Natural killer cell (primary cell): ENCODE measurements at places on chromosomes 1 and 21. TPM values are rescaled to one million over a fixed set of nuclear protein-coding genes. Genes with fewer than 3 reads are reported as not detected.

DNA sequence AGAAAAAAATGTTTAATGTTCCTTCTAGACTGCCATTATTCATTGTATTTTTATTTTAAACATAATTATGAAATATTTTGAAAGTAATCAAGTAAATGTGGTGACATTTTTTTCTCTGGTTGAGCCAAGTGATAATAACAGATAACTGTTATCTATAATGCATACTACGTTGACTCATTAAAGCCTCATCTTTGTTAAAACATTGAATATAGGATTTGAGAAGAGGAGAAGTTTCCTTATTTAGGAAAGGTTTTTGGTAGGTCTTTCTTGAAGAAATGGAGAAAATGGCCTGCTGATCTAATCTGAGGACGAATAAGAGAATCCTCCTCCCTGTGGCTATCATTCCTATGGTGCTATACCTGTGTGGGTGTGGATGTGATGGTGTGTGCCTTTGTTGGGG, 89.0 kb downstream of the NFIA start:
- DNase-seq, result no peak

- DNase-seq, result no peak
Measured at GRCh38 chr1:169367096-169367685, 406 bp downstream of the NME7 start.

The FMO3 gene
- total RNA-seq, result not detected

GRCh38 chr1:200379432-200379757, 30.4 kb downstream of the ZNF281 start:
- DNase-seq, result no peak

DNA sequence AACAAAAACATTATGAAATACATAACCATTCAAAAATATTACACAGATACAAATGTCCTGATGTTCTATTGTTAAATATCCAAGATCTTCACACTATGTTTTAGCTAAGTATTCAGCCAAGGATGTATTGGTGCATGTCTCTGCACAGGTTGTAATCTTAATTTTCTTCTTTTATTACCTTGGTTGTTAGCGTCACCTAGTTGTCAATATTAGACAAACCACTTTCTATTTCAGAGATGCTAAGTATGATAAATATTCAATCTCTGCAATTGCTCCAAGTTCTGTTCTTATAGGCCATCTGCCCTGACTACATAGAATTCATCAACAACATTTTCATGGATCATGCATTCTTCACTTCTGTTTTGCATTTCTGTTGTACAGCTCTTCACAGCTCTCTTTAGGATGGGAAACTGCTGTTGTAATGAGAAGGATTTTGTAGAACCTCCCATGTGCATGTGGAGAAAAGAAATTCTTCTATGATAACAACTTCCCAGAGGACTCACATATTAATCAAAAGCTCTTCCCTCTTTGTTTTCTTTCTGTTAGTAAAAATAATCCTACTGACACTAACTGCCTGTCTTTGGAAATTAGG, 380.1 kb downstream of the NUF2 start:
- DNase-seq, result no peak

The MTMR11 gene
- total RNA-seq, result 2.9 TPM

DNA sequence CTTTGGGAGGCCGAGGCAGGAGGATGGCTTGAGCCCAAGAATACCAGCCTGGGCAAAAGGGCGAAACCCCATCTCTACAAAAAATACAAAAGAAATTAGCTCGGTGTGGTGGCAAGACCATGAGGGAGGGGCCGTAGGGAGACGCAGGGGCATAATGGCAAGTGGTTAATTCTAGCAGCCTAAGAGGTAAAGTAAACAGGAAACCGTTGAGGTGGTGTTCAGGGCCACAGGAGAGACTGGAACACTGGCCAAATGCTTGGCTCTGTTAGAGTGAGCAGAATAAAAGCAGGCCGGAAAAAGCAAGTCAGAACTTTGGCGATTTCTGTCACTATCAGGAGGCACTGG, 89.2 kb downstream of the RIPK4 start:
- no peak for DNase-seq

The SLC25A24 gene
- 11.5 TPM for total RNA-seq

- DNase-seq, result no peak
Measured at GRCh38 chr1:205920861-205921569, 22.2 kb downstream of the SLC26A9 start.
